Inflammatory macrophage (primary cell): ENCODE measurements at places on chromosomes 6 and 20.

DNA sequence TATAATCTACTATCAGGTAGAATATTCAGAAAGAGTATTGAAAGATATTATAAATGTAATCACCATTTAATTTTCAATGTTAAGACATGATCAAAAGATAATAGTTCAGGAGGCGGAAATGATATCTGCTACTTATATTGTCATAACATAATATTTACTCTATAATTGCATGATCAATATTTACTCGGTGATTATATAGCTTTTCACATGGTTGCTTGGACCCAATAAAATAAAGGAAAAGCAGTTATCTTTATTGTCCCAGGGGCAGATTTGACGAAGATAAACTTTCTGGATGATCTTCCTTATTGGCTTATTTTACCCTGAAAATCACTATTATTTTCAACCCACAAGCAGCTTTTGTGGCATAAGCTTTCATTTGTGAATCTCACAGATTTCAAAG is 350.4 kb downstream of the HACE1 start:
- DNase-seq: no peak

DNA sequence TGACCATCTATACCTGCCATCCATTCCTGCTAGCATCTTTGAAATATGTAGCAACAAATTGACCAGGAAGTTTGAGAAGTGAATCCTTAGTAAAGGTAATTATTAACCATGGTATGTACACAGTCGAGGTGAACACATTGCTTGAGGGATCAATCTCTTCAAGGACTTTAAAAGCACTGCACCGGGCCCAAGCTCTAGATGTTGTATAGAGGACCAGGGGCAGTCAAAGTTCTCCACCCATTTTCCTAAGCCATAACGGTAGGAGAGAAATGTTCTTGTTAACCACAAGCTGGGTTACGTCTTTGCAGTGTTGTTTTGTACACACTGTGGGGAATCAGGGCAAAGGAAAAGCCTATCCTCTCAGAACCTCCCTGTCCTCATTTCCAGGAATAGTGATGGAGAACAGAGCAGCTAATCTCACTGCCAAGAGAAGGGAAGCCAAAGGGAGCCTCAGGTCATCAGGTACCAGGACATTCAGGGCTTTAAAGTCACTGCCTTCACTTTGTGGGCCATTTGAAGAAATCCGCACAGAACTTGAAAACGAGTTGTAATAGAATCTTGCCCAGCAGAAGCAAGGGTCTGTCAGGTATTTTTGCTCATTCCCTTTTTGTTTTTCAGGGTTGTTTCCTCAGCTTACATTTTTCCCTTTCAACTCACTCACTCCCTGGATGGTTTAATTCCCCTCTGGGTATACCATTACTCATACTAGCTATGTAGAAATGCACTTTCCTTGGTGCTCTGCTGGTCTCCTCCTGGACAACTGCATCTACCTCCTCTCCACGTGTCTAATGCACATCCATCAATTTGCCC is 5.3 kb upstream of the PM20D2 start:
- DNase-seq: no peak

DNA sequence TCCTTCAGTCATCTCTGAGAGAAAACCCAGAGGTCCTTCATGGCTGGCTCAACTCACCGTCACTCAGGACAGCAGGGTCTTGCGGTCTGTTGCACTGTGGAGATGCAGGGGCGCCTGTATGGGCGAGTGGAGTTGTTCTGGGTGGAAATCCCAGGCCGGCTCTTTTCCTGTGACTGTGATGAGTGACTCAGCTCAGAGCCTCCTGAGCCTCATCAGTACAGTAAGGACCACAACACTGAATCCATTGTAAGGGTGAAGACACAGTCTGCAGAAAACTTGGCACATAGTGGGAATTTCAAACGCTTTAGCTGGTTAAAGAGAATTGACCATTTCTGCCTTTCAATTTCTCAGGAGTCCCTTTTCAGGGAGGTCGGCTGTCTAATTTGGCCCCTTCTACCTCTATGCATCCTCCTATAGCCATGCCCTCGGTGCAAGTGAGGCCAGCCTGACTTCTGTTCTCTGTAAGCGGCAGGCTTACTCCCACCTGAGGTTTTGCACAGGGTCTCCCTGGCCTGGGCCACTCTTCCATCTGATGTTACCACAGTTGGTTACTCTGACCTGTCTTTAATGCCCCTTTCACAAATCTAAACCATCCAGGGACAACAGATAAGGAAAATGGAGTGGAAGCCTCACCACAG is 35.5 kb upstream of the TBXT start:
- DNase-seq: no peak

DNA sequence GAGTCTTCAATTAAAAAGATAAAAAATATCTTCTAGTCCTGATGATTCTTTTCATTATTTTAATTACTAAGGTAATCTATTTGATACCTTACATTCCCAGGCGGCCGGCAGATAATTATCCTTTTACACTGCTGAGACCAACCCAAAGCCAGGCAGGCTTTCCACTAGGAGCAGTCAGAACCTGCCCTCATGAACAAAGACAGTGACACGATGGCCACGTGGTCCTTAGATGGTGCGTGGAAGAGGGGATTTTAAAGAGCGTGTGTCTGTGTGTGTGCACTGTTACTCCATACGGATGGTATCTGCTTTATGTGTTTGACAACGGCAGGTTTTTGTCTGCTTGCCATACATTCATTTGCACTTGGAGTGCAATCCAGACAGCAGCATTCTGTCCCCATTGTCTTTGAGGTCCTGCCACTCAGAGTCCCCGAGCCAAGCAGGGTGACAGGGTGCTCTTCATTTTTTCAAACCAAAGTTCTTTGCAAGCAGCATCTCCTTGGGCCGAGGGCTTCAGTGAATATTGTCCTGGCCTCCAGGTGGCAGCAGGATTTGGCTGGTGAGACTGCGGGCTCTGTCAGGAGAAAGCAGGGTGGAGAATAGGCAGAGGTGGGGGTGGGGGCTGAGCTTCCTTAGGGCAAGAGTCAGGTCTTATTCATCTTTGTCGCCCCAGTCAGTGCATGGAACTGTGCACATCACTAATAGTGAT is 260.5 kb downstream of the NRN1 start:
- no peak for DNase-seq

DNA sequence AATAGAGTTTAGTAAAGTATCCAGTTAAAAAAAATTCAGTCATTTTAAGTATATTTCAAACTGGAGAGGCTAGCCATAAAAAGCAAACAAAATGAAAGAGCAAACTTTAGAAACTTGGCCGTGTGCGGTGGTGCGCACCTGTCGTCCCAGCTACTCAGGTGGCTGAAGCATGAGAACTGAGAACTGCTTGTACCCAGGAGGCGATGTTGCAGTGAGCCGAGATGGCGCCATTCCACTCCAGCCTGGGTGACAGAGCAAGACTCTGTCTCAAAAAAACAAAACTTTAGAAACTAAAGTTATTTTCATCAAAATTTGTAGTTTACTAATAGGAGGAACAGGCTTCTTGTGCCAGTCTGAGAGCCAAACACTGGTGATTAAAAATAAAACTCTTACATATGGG is 100.2 kb upstream of the POPDC3 start:
- DNase-seq: no peak

GRCh38 chr6:163401039-163401885 is 13.3 kb upstream of the QKI start:
- DNase-seq: no peak

DNA sequence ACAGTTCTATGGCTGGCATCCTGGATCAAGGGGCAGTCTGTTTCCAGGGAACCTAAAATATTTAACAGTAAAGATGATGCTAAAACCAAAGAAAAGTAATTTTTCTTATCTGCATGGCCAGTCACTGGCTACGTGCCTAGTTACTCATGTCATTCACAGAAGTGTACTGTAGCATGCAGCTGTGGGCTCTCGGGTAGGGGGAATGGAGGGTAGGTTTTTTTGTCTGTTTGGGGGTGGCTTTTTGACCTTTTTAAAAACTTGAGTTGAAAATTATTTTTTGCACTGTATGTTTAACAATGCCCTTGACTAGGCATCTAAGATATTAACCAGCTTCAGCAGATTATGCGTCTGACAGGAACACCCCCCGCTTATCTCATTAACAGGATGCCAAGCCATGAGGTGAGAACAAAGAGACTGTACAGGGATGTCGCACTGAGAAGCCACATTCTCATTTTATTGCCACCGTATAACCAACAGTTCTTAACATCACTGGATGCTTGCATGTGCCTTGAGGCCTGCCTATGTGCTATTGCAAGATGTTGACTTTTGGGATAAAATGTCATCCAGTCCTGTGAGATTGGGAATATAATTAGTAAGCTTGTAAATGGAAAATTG is 30.3 kb upstream of the MAPK13 start:
- DNase-seq: no peak

DNA sequence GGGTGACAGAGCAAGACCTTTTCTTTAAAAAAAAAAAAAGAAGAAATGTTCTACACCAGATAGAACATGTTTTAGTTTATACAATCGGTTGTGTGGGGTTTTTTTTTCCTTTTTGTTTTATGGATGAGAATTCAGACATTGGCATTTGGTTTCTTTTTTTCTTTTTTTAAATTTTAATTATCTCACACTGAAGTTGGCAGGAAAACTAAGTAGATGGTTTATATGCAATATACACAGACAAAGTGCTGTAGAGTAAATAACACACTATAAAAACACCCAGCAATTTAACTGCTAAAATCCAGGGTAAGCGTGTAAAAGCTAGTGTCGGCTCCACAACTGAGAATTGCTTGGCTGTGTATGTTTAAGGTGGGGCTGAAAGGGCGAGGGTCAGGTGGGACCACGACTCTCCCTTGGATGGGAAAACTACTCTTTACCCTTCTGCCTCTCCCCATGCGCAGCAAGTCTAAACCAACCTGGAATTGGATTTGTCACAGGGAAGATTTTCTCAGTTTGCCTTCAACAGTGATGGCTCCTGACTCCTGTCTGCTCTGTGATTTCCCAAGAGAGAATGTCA is 147.1 kb upstream of the MARCKS start:
- no peak for DNase-seq

- no peak for DNase-seq
Observed at GRCh38 chr6:45574885-45575284, 197.2 kb upstream of the SUPT3H start.

DNA sequence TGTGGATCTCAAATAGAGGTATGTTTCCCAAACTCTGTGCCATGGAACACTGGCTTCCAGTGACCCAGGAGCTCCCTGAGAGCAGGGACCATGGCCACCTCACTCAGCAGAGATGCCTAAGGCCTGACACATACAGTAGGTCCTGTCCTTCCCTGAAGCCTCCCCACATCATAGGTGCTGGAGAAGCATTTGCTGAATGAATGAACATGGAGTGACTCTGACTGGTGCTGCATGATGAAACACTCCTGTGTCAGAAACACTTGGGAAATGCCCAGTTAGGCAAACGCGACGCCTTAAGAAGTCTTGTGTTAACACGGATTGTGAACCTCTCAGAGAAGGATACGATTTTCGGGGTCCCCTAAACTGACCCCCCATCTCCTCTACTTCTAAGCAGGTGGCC is 14.3 kb downstream of the SLA2 start:
- peak; percentile 47 for DNase-seq

- DNase-seq: no peak
Observed at GRCh38 chr20:59577809-59578435, 26.4 kb upstream of the PHACTR3 start.

GRCh38 chr6:144955859-144956258 is 670.7 kb downstream of the UTRN start:
- no peak for DNase-seq

DNA sequence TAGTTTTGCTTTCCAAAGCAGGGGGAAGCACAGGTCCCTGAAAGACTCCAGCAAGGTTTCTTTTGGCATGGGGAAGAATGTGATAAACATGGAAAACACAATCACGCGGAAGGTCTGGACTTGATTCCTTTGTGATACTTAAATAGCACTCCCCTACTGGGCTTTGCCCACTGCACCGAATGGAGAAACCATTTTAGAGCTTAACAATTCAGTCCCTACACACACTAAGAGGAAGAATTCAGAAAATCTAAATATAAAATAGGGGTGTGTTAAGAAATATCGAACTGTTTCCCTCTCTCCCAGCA is 71.4 kb upstream of the NHSL1 start:
- DNase-seq: no peak

- no peak for DNase-seq
Observed at GRCh38 chr6:21367649-21368154, 225.8 kb upstream of the SOX4 start.

DNA sequence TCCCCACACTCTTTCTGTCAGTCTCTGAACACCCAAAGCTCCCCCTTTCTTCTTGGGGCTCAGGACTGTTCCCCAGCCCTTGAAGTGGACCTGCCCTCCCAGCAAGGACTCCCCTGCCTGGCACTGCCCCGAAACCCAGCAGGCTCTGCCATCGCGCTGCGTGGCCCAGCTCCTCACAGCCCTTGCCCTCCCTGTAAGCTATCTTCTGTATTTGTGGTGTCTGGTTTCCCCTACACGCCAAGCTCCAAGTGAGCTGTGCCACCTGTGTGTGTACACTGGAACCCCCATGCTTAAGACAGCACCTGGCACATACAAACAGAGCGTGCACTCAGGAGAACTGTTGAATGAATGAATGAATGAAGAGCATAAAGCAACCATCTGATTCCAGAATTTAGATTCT is 57.7 kb downstream of the TMEM242 start:
- no peak for DNase-seq

DNA sequence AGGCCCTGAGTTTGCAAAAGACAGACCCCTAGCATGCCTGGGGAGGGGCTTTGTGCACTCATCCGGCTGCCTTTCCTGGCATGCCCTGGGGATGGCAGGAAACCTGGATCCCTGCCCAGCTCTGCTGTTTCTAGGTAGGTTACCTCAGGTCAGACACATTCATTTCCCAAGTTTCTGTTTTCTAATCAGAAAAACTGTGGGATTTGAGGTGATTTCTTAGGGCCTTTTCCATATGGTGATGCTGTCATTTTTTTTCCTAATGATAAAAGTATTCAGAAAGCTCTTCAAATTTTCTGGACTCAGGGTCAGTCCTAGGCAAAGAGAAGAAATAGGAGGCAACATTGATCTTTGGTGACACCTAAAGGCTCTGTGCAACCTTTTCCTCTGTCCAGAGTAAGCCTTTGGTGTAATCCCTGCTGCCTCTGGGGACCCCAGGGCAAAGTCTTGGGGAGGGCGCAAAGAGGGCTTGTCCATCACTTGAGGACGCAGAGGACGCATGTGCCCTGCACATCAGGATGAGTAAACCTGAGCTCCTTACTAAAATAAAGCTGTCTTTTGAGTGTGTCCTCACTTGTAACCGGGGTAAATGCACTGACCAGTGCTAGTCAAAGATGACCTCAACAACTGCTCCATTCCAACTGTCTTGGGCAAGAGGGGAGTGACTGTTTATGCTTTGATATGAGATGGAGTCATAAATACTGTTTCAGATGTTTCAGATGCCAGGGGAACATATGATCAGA is 13.5 kb upstream of the TRAM2 start:
- peak; percentile 20 for DNase-seq

- DNase-seq: peak; percentile 37
Observed at GRCh38 chr20:39986173-39986904, 702.7 kb downstream of the MAFB start.

GRCh38 chr6:89723046-89723445 is 84.5 kb upstream of the LYRM2 start:
- DNase-seq: no peak

- DNase-seq: no peak
Observed at GRCh38 chr6:32047539-32047854, 9.3 kb downstream of the CYP21A2 start.

DNA sequence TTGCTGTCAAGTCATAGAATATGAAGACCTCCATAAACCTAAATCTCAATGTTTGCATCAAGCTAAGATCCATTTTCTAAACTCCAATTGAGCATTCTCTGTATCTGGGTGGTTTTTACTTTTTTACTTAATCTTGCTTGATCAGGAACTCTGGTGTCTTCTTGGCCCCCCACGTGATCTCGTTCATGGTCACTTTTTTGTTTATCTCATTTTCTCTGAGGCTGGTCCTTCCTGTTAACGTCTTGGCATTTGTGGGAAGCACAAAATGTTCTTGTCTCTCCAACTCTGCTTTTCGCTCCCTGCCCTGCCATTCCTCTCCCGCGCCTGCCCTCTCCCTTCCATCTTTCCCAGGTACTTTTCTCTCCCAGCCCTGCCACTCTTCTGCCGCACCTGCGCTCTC is 14.0 kb upstream of the MAPRE1 start:
- no peak for DNase-seq
